ENCODE measurements at places on chromosomes 6 and 20. TPM values are rescaled to one million over a fixed set of nuclear protein-coding genes. Genes with fewer than 3 reads are reported as not detected.

Gene RWDD1
- 18.4 TPM for total RNA-seq

Gene TMC2
- not detected for total RNA-seq

Gene CALHM6
- not detected for total RNA-seq

Gene HLA-DRB5
- not detected for total RNA-seq

Gene OARD1
- total RNA-seq: 12.1 TPM

Gene POU3F2
- total RNA-seq: 0.07 TPM
